Thoracic aorta (tissue), 2 donors: ENCODE measurements at places on chromosomes 12 and 14. TPM values are rescaled to one million over a fixed set of nuclear protein-coding genes. Genes with fewer than 3 reads are reported as not detected.

The PRR13 gene
- 86.2 TPM for total RNA-seq

The RAB15 gene
- total RNA-seq = 7.8 TPM

The RHEBL1 gene
- not detected for total RNA-seq

GRCh38 chr12:92524489-92524888 is 178.3 kb upstream of the PLEKHG7 start:
- no peaks in the 10 kb centered on the region for H3K27me3 ChIP-seq
- no peak overlapping the region for H3K4me3 ChIP-seq
- no peak for DNase-seq

GRCh38 chr12:84994426-84994825 is 41.7 kb downstream of the TSPAN19 start:
- H3K27me3 ChIP-seq = no peaks in the 10 kb centered on the region

GRCh38 chr14:66383257-66383656 is 102.9 kb upstream of the CCDC196 start:
- H3K4me1 ChIP-seq = no peaks in the 10 kb centered on the region
- H3K4me3 ChIP-seq = no peak overlapping the region
- no peaks in the 10 kb centered on the region for H3K27me3 ChIP-seq
- H3K27ac ChIP-seq = no peak overlapping the region
- no peaks in the 10 kb centered on the region for H3K36me3 ChIP-seq

The DNAJC22 gene
- total RNA-seq = 1.5 TPM

The LRIG3 gene
- 34.4 TPM for total RNA-seq

- no peak overlapping the region for H3K4me3 ChIP-seq
- no peaks in the 10 kb centered on the region for H3K36me3 ChIP-seq
- no peaks in the 10 kb centered on the region for H3K4me1 ChIP-seq
Observed at GRCh38 chr12:153080-153746, 60.7 kb downstream of the SLC6A12 start.

DNA sequence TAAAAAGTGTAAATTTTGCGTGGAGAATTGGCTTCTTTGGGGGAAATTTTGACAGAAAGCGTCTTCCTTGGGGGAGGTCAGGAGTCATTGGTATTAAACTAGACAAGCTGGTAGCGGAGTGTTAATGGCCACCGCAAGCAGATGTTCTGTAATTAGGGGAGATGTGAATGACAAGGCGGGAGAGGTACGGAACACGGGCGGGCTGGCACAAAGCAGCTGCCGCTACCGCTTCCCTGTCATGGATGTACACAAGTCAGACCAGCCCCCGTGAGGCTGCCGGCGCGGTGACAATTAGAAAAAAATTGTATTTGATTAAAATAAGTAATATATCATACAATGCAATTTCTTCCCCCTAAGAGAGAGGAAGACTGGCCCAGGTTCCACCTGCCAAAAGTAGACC is 501.6 kb downstream of the VRK1 start:
- H3K27ac ChIP-seq = no peak overlapping the region
- H3K4me3 ChIP-seq = no peak overlapping the region
- no peaks in the 10 kb centered on the region for H3K36me3 ChIP-seq
- DNase-seq = no peak
- H3K27me3 ChIP-seq = no peaks in the 10 kb centered on the region

The NELL2 gene
- total RNA-seq = 0.63 TPM

The SERPINA4 gene
- not detected for total RNA-seq

The ALX1 gene
- total RNA-seq = not detected

DNA sequence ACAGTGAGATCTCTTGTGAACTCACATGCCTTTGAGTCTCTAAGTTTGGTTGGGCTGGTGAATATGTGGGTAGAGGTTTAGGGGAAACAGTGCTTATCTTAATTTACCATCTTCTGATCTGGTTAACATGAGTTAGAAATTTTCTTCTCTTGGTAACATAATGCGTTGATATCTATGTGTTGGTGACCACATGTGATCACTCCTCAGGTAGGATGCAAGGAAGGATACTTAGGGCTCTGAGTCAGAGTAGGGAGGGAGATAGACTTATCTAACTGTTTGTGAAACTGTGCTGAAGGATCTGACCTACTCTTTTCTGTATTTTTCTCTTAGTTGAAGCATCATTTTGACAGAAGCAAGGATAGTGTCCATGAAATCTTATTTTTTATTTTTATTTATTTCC is 23.1 kb downstream of the FAM234B start:
- no peak for DNase-seq
- peaks cover 8% of the 10 kb centered on the region for H3K4me1 ChIP-seq
- H3K4me3 ChIP-seq = no peak overlapping the region
- H3K27ac ChIP-seq = no peak overlapping the region
- H3K36me3 ChIP-seq = no peaks in the 10 kb centered on the region
- no peaks in the 10 kb centered on the region for H3K27me3 ChIP-seq

GRCh38 chr14:70282666-70283065 is 76.8 kb downstream of the COX16 start:
- no peak overlapping the region for H3K27ac ChIP-seq
- no peaks in the 10 kb centered on the region for H3K4me1 ChIP-seq
- H3K27me3 ChIP-seq = no peaks in the 10 kb centered on the region

DNA sequence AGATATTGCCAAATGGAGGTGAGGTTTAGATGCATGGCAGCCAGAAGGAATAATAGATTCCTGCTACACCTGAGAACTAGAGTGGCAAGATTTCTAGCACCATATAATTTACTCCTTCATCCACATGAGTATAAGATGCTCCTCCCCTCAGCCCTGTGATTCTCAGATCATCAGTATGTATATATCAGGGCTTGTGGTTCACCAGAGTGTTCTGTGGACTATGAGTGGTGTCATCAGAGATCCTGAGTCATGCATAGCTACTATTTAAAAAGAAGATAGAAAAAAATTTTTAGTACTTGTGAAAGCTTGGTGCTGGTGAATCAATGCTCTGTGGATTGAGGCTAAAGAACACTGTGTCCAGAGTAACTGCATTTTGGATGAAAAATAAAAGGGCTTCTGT is 285.9 kb downstream of the BMP4 start:
- no peak overlapping the region for H3K4me3 ChIP-seq
- H3K4me1 ChIP-seq = no peaks in the 10 kb centered on the region
- H3K27ac ChIP-seq = no peak overlapping the region
- H3K36me3 ChIP-seq = no peaks in the 10 kb centered on the region

DNA sequence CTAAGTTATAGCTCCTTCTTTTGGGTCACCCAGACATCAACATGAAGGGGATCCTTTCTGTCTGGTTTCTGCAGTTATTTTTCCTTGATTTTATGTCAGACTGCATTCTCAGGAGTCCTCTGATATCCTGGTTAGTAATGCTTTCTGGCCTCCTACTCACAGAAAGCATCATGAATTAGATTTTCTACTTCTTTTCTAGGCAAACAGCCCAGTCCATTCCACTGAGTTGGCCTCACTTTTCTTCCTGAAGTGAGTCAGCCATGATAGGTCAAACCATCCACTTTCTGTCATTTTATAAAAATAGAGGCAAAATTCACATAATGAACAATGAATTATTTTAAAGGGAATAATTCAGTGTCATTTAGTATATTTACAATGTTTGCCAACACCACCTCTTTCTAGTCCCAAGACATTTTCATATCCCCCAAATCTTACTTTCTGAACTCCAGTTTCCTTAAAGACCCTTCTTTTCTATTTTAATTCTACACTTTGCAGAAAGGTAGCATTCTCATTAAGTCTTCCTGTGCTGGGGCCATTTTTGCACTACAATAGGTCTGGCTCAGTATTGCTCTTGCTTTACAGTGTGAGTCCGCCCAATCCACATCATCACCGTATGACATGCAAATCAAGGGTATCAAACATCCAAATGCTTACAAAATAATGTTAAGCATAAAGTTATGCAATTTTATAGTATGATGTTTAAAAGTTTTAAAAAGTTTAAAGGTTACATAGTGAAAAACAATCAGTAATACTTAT is 95.1 kb downstream of the UNC79 start:
- H3K27me3 ChIP-seq = no peaks in the 10 kb centered on the region
- H3K27ac ChIP-seq = no peak overlapping the region
- no peak overlapping the region for H3K4me3 ChIP-seq
- DNase-seq = no peak
- H3K4me1 ChIP-seq = no peaks in the 10 kb centered on the region

The ALG10 gene
- total RNA-seq = 11.2 TPM

GRCh38 chr12:131603939-131604795 is 106.7 kb upstream of the SFSWAP start:
- no peaks in the 10 kb centered on the region for H3K36me3 ChIP-seq
- H3K4me3 ChIP-seq = no peak overlapping the region
- H3K4me1 ChIP-seq = no peaks in the 10 kb centered on the region
- H3K27ac ChIP-seq = no peak overlapping the region
- no peak for DNase-seq
- no peaks in the 10 kb centered on the region for H3K27me3 ChIP-seq

GRCh38 chr14:64602826-64603225 is 53.1 kb downstream of the PPP1R36 start:
- no peak overlapping the region for H3K4me3 ChIP-seq
- no peaks in the 10 kb centered on the region for H3K36me3 ChIP-seq
- no peaks in the 10 kb centered on the region for H3K27me3 ChIP-seq
- DNase-seq = no peak

DNA sequence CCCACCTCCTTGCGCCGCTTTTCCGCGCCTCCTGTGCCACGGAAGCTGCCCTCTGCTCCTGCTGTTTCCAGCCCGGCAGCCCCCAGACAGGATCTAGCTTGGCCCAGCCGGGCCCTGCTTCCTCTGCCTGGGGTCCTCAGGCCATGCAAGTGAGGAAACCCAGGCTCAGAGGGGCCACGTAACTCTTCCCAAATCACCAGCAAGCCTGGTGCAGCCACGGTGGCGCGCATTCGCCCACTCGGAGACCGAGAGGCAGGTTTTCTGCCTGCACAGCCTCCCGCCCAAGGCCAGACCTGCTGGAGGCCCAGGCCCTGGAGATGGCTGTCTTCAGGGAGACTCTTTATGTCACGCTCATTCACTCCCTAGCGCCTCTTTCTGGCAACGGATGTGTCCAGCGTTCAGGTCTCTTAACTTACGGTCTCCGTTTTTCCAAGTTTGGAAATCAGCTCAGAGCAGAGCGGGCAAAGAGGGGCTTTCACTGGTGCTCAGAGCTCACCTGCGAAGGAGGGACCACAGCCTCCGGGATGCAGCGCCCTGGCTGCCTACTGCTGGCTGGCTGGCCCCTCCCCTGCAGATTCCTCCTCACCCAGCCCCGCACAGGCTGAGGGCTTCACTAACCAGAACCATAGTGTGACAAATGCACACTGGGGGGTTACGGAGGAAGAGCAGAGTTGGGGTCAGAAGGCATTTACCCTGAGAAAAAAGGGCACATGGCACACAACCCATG is 20.6 kb upstream of the CEP170B start:
- no peak for DNase-seq
- H3K4me1 ChIP-seq = peaks cover 7% of the 10 kb centered on the region
- no peak overlapping the region for H3K27ac ChIP-seq
- peaks cover 6% of the 10 kb centered on the region for H3K27me3 ChIP-seq
- H3K36me3 ChIP-seq = no peaks in the 10 kb centered on the region

- DNase-seq = no peak
- no peaks in the 10 kb centered on the region for H3K36me3 ChIP-seq
- H3K4me3 ChIP-seq = no peak overlapping the region
- no peak overlapping the region for H3K27ac ChIP-seq
- H3K4me1 ChIP-seq = no peaks in the 10 kb centered on the region
Observed at GRCh38 chr14:44462381-44462780, 44.7 kb downstream of the FSCB start.

DNA sequence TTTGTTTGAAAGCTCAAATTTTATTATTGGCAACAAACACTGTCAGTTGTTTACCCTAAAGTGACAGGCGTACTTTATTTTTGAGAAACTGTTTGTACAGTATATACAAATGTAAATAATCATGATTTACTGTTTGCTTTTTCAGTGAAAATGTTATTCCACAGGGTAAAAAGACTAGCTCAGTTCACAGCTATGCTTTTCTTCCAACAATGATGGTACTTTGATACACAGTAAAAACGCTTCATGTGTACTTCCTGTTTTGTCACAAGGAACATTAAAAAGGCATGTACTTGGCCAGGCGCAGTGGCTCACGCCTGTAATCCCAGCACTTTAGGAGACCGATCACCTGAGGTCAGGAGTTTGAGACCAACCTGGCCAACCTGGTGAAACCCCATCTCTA is 53.7 kb downstream of the MON2 start:
- DNase-seq = no peak
- H3K4me3 ChIP-seq = no peak overlapping the region
- H3K27ac ChIP-seq = no peak overlapping the region
- peaks cover 6% of the 10 kb centered on the region for H3K4me1 ChIP-seq

DNA sequence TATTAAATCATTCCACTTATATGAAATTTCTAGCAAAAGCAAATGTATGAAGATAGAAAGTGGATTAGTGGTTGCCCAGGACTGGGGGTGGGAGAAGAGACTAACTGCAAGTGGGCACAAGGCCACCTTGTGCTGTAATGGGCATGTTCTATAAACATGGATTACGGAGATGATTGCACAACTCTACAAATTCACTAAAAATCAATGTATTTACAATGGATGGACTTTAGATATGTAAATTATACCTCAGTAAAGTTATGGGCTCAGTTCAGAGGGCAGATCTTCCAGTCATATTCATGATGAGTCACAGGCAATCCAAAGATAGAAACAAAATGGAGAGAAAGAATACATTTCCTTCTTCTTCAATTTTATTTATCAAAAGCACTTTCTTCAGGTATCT is 173.9 kb downstream of the NDUFA12 start:
- H3K27me3 ChIP-seq = no peaks in the 10 kb centered on the region
- H3K27ac ChIP-seq = no peak overlapping the region
- no peak overlapping the region for H3K4me3 ChIP-seq
- no peaks in the 10 kb centered on the region for H3K36me3 ChIP-seq

GRCh38 chr14:24317141-24317928 is 6.0 kb downstream of the LTB4R start:
- peaks cover 13% of the 10 kb centered on the region for H3K4me1 ChIP-seq
- no peak overlapping the region for H3K27ac ChIP-seq
- H3K36me3 ChIP-seq = no peaks in the 10 kb centered on the region
- no peaks in the 10 kb centered on the region for H3K27me3 ChIP-seq
- no peak for DNase-seq
- no peak overlapping the region for H3K4me3 ChIP-seq

The REM2 gene
- total RNA-seq = not detected

- no peak overlapping the region for H3K4me3 ChIP-seq
- no peaks in the 10 kb centered on the region for H3K36me3 ChIP-seq
- H3K4me1 ChIP-seq = no peaks in the 10 kb centered on the region
- H3K27ac ChIP-seq = no peak overlapping the region
- no peak for DNase-seq
- peaks cover 6% of the 10 kb centered on the region for H3K27me3 ChIP-seq
Observed at GRCh38 chr14:28773176-28773575, 6.6 kb downstream of the FOXG1 start.

DNA sequence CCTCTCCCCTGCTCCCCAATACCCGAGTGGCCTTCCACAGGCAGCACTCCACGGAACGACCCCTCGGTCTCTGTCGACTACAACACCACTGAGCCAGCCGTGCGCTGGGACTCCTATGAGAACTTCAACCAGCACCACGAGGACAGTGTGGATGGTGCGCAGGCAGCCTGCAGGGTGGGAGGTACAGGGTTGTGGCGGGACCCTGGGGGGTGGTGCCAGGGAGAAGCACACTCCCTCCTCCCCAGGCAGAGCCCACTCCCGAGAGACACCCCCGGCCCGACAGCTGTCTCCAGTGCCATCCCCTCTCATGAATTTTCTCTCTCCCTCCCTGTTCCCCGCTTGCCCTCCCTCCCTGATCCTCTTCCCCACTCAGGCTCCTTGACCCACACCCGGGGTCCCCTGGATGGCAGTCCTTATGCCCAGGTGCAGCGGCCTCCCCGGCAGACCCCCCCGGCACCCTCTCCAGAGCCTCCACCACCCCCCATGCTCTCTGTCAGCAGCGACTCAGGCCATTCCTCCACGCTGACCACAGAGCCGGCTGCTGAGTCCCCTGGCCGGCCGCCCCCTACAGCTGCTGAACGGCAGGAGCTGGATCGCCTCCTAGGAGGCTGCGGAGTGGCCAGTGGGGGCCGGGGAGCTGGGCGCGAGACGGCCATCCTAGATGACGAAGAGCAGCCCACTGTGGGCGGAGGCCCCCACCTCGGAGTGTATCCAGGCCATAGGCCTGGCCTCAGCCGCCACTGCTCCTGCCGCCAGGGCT is 9.0 kb downstream of the TNS2 start:
- H3K4me3 ChIP-seq = no peak overlapping the region
- peak overlapping the region; percentile 84 for H3K27ac ChIP-seq
- peaks cover 77% of the 10 kb centered on the region for H3K36me3 ChIP-seq
